ENCODE measurements at places on chromosomes 12 and 14.

DNA sequence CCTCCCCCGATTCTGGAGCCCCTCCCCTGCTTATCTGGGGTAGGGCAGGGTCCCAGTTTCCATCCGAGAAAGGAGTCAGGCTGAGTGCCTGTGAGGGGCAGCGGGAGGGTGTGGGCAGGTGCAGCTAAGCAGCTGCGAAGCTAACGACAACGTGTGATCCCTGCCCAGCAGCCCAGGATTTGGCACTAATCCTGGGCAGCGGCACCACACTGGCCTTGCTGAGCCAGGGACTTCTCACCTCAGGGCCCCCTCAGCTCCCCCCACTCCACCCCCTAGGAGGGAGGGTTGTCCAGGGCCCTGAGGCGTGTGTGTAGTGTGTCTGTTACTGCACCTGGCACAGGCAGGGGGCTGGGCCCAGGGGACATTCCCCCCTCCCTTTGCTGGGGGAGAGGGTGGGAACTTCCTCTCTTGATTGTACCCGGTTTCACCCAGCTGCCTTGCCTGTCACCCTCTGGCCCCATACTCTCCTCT, 1.8 kb downstream of the SMIM41 start:
- no peak for DNase-seq

DNA sequence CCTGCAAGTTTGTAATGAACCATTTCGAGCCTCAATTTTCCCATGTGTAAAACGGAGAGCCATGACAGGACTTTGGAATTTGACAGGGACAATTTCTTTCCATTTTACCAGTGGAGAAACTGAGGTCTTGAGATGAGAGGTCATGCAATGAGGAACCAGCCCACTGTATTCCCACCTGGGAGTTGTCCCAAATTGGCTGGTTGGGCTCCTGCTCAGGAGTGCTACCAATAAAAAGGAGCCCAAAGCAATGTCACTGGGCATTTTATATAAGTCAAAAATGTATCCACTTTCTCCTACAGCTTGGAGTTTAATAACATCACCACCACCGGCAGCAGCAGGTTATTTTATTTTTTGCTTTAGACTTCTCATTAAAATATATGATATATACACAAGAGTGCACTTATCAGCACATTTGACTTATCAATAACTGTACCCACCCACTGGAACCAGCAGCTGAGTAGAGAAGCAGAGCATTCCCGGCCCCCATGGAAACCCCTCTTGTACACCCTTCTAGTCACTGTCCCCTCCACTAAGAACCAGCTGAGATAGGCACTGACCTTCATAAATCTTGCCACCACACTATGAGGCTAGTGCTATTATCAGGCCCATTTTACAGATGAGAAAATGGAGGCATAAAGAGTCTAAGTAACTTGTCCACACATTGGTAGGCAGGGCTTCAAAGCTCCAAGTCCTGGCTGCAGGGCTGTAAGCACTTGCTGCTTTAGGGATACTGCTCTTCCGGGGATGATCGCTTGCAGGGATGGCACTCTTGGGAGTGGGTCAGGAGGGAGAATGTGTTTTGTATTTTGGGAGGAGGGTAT, 25.3 kb upstream of the RBM19 start:
- no peak for DNase-seq

GRCh38 chr12:118714051-118714460, 267.3 kb upstream of the SRRM4 start:
- peak; percentile 3 for DNase-seq

DNA sequence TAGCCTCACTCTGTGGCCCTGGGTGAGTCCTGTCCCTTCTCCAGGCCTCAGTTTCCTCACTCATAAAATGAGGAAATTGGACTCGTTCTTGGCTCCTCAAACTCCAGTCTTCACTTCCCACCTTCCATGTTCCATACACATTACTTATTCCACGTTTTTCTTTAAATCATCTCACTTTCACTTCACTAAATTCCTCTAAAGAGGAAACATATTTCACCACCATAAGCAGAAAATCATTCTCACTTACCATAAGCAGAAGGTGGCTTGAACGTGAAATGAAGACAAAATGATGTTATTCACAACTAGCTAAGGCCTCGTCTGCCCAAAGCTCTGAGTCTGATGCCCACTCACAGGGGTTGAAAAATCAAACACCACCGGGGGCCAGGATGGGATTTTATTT, 278.3 kb downstream of the ADGRD1 start:
- no peak for DNase-seq

All from EL (cell line).